HFFc6 (cell line): ENCODE measurements at places on chromosomes 6 and 20.

DNA sequence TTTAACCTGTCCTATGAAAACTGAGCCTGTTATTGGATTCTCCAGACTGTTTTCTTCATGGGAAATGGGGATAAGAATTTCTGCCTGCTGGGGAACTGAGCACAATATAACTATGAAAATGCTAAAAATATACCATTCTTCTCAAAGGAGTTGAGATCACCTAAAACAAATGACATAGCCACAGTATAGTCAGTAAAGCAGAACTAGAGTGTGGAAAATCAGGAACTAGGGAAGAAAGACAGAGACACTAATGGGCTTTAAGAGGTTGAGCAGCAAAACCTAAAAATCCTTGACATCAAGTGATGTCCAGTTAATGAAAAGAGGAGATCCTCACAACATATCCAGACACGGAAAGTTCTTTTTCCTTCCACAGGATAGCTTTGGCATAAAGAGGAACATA, 215.7 kb upstream of the CST7 start:
- DNase-seq = no peak

- no peak for DNase-seq
Observed at GRCh38 chr20:47667531-47668312, 117.6 kb downstream of the SULF2 start.

- DNase-seq = no peak
Observed at GRCh38 chr6:168121303-168121665, 42.3 kb upstream of the FRMD1 start.

DNA sequence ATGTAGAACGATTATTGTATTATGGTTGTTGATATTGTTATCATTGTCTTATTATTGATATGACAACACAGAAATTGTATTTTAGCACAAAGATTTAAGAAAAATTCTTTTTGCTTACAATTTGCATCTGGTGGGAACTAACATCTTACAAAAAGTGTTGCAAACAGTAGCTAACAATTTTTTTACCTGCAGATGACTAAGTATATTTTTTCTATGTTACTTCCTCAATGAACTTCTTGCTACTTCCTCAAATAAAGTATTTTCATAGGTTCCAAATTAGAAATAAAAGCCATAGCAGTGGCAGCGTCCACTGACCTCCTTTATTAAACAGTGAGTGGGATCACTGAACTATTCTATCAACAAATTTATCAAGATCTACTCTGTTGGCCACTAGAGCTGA, 847.0 kb downstream of the PHF3 start:
- DNase-seq = no peak

DNA sequence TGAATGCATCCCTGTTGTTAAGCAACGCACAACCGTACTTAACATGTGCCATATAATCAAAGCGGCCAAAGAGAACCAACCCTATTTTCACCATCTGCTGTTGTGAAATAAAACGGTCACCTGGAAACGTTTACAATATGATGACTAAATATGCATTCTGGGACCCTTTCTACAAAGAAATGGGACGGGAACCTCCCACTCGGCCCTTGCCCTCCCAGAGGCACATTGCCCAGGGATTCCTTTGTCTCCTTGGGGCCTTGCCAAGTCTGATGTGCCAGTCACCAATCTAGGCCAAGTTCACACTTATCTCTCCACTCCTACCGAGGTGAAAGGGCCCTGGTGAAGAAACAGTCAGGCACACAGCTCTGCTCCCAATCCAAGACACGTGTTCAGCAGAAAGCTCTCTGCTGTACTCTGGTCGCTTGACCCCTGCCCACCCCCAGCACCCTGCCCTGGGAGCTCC, 427.4 kb upstream of the JARID2 start:
- DNase-seq = no peak

- DNase-seq = no peak
Observed at GRCh38 chr6:13910443-13910842, 14.3 kb upstream of the RNF182 start.

DNA sequence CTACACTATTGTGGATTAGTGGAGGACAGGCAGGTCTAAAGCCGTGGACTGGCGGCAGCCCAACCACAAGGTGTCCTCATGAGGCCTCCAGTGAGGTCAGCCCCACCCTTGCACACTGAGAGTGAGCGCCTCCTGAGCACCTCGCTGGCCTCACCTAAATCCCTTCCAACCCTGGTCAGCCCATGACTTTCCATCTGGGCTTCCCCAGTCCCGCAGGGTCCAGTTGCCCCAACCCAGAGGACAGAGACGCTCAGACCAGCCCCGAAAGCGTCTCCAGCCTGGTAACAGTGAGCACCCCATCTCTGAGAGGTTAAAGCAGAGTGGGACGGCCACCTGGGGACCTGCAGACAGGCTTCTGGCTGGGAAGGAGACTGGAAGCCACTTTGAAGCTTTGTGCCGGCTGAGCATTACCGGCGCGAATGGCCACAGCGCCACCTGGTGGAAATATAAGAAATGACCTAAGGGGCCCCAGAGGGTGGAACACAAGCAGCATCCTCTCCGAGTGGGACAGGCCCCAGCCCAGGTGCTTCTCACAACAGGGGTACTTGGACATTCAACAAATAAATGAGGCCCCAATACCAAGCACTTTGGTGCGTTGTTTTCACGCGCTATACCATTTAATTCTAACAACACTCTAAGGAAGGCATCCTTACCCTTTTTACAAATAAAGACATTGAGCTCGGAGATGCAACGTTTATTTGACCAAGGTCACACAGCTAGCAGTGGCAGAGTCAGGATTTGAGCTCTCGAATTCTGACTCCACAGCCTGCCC, 65.7 kb upstream of the TOP1 start:
- peak; percentile 43 for DNase-seq

- no peak for DNase-seq
Observed at GRCh38 chr6:21220271-21220987, 373.1 kb upstream of the SOX4 start.

DNA sequence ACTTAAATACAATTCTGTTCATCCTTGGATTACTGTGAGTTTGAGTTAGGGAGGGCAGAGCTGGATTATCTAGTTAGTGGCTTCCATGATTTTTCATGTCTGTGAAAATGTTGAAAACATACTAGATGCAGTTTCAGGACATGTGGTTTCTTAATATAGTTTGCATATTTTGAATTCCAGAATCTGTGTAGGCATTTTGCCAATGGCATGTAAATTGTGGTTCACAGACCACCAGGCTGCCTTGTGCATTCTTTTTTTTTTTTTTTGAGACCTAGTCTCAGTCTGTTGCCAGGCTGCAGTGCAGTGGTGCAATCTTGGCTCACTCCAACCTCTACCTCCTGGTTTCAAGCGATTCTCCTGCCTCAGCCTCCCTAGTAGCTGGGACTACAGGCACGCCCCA, 42.8 kb downstream of the CDC5L start:
- peak; percentile 14 for DNase-seq

GRCh38 chr6:61809004-61809595, 476.9 kb downstream of the KHDRBS2 start:
- DNase-seq = peak; percentile 15

DNA sequence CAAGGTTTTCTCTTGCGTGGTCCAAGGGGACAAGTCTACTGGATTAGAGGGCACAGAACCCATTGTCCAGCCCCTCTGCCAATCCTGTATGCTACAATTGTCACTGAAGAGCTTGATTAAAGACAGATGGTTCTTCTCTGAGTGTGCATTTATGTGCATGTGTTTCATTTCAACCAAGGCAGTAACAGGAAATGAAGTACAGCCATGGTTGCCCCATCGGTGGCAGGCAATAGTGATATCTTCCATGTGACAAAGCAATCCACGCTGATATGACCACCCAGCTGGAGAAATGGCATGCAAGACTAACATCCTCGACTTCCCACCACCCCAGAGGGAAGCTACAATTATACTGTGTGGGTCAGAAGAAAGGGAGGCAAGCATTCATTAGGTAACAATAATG, 85.5 kb downstream of the UNC5CL start:
- no peak for DNase-seq

- DNase-seq = no peak
Observed at GRCh38 chr6:91098006-91098405, 511.1 kb upstream of the MAP3K7 start.

DNA sequence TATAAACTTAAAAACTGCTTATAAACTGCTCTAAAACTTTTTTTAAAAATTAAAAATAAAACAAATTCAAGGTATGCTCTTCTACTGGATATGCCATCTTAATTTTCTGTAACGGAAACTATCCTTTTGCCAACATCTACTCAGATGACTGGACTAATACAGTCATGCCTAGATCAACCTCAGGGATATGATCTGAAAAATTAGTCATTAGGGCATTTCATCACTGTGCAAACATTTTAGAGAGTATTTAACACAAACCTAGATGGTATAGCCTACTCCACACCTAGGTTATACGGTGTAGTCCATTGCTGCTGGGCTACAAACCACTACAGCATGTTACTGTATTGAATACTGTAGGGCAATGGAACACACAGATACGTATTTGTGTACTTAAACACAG, 64.8 kb downstream of the TRIM27 start:
- no peak for DNase-seq

- DNase-seq = no peak
Observed at GRCh38 chr20:12824328-12825225, 184.2 kb upstream of the SPTLC3 start.

GRCh38 chr20:16955462-16955861, 207.3 kb downstream of the OTOR start:
- DNase-seq = no peak

- no peak for DNase-seq
Observed at GRCh38 chr6:161300823-161301222, 27.0 kb upstream of the AGPAT4 start.

DNA sequence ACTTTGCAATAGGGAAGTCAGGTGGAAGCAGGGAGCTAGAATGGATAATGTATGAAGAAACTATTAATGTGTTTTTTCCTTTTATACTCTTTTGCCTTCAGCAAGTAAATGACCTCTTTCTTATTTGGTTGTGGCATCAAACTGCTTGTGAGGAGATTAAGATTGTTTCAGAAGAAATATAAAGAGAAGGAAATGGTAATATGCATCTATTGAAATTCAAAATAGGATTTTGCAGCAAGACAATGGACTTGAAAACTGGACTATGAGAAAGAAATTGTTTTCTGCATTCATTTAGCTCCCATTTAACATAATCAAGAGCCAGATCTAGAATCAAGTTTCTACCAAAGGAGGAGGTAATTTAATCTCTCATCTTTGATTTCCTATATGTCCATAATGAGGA, 32.3 kb upstream of the KIFC1 start:
- DNase-seq = no peak

DNA sequence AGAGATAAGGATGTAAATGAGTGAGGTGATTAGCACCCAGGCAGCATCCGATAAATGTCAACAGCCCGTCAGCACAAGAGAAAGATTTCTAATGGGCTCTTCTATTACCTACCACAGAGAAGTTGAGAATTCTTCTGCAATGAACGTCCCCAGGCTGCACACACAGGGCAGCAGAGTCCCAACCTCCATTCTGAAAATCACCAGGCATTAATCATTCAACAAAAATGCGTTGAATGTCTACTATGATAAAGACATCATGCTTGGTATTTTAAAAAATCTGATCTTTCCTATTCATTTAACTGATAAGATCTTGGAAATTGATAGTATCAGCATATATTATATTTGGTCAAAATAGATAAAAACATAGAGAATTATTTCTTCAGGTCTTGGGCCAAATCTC, 59.5 kb upstream of the VGLL2 start:
- no peak for DNase-seq

DNA sequence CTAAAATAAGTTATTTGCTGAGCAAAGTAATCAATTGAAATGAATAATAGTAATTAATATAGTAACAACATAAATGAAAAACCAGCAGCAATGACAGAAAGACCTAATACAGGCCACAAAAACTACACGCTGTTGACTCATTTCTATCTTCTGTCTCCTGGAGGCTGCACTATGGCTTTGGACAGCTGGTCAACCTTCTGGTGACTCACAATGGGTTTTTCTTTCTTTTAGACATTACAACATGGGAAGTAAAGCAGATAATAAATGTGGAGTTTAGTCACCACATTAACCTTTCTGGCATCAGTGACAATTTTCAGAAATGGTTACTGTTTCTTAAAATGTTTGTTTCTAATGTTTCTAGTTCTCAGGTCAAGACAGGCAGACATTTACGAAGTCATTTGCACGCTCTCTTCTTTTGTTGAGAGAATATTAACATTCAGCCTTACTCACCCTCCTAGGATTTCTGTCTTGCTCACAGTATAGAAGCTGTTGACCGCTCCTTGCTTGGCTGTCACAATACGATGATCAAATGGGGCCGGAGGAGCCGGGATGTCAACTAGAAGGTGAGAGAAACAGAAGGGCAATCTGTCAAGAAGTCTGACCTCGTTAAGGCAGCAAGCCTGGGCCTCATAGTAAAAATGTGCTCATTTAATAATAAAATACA, 62.2 kb downstream of the MYLK4 start:
- DNase-seq = peak; percentile 85

GRCh38 chr6:75098709-75099108, 107.1 kb downstream of the COL12A1 start:
- peak; percentile 96 for DNase-seq

DNA sequence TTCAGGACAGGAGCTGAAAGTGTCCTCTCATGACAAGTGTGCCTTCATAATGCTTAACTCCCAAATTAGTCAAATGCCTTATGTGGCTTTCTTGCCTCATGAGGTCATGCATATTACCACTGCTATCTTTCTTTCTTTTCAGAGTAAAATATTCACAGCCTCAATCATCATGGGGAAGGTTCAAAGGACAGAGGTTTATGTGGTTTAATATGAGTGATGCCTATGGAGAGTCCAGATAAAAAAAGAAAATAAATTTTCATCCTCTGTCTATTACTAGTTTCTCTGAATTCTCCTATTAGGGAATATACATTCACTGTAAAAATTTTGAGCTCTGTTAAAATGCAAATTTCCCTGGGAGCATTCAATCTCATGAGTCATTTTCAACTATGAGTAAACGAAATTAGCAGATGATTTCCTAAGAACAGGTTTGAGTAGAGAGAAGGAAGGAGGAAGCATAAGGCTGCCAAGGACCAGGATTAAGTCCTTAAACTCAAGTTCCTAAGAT, 396.9 kb upstream of the ADGRB3 start:
- no peak for DNase-seq

- DNase-seq = no peak
Observed at GRCh38 chr6:149938571-149939355, 3.1 kb upstream of the ULBP2 start.

- no peak for DNase-seq
Observed at GRCh38 chr6:98532004-98532403, 302.4 kb upstream of the POU3F2 start.

DNA sequence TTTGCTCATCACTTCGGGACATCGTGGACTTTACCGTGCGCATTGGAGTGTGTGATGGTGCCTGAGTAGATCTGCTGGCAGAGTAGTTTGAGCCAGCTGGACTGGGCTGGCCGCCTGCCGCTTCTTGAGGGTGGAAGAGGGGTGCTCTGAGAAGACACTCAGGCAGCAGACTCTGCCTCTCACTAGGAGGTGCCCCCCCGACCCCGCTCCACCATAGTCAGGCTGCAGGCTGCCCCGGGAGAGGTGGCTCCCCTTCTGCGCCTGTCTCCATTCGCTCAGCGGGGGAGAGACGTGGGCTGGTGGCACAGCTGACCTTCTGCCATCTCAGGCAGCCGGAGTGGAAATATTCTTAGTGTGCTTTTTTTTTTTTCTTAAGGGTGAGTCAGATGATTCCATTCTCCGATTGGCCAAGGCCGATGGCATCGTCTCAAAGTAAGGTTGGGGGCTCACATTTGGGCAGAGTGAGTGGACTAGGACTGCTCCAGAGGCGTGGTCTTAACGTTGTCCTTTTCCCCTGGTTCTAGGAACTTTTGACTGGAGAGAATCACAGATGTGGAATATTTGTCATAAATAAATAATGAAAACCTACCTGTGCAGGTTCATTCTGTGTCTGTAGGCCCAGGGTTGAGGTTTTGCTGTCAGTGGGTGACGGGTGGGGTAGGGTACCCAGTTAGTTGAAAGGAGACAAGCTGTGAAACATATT, 1.2 kb downstream of the RPS21 start:
- DNase-seq = no peak
